Posterior cingulate gyrus (tissue), 11 donors: ENCODE measurements at places on chromosomes 4 and X.

DNA sequence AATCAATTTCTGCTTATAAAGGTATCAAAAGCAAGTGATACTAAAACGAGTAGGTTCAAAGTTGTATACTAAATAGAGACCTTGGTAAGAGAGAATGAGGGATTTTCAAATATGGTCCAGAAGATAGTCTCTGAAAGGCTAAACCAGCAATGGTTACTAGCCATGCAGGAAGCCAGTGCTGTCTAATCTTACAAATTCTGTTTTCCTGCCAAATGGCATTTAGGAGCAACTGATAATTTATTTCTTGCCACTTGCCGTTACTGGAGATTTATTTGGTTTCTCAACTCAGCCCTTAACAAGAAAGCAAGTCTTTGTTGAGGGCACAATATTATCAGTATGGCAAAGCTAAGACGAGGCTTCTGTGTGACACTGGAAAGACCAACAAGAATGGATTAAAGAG is 47.2 kb downstream of the MAP7D3 start:
- DNase-seq, result no peak

- DNase-seq, result no peak
Observed at GRCh38 chrX:139382529-139382928, 148.0 kb upstream of the F9 start.

GRCh38 chrX:119622356-119623232 is 16.4 kb upstream of the NKRF start:
- DNase-seq, result no peak

GRCh38 chr4:186758929-186759682 is 35.5 kb upstream of the FAT1 start:
- DNase-seq, result no peak

- no peak for DNase-seq
Observed at GRCh38 chr4:102250341-102250740, 94.9 kb downstream of the SLC39A8 start.

DNA sequence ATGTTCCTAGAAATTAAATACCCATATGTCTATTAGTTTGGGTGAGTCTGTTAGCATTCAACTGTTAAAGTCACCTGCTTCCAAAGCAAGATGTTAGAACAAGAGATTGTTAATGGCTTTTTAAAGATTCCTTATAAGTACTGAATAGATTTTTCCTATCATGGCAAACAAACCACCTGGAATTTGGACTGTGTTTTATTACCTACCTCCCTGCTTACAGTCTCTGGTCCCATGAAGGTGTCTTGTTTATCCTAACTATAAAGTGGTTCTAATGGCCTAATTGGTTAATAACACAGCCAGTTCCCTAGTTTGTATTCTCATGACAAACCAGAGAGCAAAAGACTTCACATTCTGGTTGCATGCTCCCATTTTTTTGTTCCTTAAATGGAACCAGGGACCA is 149.5 kb downstream of the PPP1R2C start:
- DNase-seq, result no peak

DNA sequence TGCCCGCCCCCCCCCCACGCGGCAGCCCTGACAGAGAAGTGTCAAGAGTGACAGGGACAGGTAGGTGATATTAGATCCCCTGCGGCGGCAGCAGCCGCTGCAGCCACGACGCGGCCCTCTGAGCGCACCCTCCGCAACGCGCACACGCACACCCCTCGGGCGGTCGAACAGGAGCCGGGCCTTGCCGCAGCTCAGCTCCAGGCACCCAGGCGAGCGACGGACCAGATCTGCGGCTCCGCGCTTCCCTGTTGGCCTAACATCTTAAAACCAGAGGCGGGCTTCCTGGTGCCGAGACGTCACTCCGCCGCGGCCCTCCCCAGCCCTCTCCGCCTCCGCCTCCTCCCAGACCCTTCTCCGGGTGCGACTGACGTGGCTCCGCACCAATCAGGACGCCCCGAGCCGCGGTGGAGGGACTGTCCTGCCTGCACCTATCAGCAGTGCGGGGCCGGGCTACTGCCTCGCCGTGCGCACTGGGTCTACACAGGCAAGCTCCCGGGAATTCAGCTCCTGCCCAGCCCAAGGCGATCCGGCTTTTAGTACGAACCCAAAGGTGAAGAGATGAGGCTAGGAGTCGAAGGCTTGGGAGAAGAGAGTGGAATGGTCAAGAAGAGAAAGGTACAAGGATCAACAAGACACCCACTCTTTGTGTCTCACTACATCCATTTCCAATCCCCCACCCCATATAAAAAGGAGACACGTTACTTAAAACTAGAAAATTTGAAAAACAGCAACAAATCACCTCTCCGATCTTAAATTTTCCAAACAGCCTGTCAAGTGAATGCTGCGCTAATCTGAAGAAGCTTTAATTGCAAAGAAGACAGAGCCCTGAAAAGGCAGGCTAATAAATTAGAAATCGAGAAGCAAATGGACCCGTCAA is at the start of gene PITX2:
PITX2 (minus strand) TSS at position 237 of the 877 bp plus-strand sequence. CDS start 617 bp downstream, outside the sequence.
- DNase-seq, result no peak

GRCh38 chr4:23938796-23939195 is 48.9 kb upstream of the PPARGC1A start:
- no peak for DNase-seq

GRCh38 chrX:26409636-26410035 is 193.7 kb downstream of the MAGEB5 start:
- no peak for DNase-seq

GRCh38 chr4:85187106-85187505 is 220.6 kb upstream of the WDFY3 start:
- no peak for DNase-seq

DNA sequence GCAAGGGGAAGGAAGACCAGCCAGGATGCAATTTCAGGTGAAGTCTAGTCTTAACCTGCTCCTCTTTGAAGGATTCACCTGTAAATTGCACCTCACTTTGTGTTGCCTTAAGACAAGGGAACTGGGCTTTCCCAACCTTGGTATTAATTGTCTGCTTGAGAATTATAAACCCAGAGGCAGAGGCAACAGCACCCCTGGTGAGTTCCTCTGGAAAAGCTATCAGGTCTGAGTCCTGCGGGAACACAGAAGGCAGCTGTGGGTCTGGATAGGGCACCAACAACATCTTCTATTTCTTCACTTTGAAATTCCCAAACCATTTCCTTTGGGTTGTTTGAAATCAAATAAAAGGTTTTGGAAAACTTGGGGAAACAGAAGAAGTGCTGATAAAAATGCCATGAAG is 109.2 kb upstream of the NPY2R start:
- no peak for DNase-seq

DNA sequence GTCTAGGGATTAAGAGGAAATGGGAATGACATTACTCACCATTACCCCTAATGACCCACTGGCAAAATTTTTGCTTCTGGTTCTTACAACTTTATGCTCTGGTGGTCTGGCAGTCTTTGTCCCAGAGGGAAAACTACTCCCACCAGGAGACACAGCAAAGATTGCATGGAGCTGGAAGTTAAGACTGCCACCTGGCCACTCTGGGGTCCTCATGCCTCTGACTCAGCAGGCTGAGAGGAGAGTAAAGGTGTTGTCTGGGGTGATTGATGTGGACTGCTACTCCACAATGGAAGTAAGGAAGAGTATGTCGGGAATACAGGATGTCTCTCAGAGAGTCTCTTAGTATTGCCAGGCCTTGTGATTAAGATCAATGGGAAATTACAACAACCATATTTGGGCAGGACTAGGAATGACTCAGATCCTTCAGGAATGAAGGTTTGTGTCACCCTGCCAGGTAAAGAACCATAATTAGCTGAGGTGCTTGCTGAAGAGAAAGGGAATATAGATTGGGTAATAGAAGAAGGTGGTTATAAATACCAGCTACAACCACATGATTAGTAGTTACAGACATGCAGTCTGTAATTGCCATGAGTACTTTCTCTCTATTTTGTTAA is 215.5 kb downstream of the GPAT3 start:
- DNase-seq, result no peak

- peak; percentile 14 for DNase-seq
Observed at GRCh38 chr4:1299301-1299860, 9.7 kb downstream of the MAEA start.

GRCh38 chr4:2535376-2536192 is 863 bp upstream of the FAM193A start:
- peak; percentile 92 for DNase-seq

DNA sequence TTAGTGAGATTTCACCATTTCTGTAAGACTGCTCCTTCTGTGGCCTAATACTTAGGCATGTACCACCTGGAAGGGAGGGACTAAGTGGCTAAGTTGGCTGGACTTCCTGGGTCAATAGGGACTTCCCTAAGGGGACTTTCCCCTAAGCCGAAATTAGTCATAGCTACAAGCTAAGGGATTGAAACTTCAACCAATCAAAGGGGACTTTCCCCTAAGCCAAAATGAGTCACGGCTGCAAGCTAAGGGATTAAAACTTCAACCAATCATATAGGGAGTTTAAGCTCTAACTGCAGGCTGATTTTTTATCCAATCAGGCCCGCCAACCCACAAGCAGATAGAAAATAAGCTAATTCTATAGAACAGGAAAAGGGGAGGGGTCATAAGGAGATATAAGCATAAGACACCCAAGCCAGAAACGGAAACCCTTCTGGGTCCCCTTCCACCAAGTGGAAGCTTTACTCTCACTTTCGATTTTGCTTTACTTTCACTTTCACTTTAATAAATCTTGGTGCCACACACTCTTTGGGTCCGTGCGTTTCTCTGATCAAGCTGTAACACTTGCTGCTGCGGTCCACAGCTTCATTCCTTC is 382.8 kb downstream of the KLHL4 start:
- DNase-seq, result no peak

DNA sequence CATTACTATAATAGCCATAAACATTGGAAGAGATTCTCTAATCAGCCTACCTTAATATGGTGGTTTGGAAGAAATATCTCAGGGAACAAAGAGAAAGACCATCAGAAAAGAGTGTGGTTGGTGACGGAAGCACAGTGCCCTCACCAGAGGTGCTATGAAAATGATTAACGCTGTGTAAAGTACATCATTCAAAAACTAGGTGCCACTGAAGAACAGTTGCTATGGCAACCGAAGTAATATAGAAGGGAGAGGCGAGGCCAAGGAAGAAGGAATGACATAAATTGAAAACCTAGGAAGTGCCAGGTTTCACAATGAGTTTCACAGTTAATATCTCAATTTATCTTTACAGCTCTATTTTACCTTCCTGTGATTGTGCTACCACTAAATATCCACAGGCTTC is 57.0 kb upstream of the ARSJ start:
- no peak for DNase-seq

- DNase-seq, result no peak
Observed at GRCh38 chrX:131617182-131617581, 73.3 kb downstream of the OR13H1 start.

DNA sequence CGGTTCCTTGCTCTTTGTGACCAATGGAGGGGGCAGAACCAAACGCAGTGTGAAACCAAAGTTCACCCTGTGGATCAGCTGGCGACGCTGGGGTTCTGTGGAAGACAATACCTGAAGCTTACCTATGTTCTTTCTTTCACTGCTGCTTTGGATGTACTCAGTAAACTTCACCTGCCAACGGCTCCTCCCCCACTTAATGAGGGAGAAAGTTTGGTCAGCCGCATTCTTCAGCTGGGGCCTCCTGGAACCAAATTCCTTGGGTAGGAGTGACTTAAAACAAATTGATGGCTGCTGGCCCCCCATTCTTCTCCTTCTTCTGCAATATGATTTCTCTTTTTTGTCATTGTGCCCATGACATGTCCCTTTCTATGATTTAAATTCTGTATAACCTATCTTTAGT is 282.4 kb downstream of the ANK2 start:
- no peak for DNase-seq

GRCh38 chr4:168817370-168817769 is 192.7 kb downstream of the CBR4 start:
- no peak for DNase-seq

GRCh38 chrX:17547658-17548057 is 172.7 kb downstream of the NHS start:
- DNase-seq, result no peak

- no peak for DNase-seq
Observed at GRCh38 chr4:155972098-155972497, 18.4 kb upstream of the CTSO start.

- no peak for DNase-seq
Observed at GRCh38 chr4:188012426-188012945, 16.9 kb downstream of the ZFP42 start.

- no peak for DNase-seq
Observed at GRCh38 chrX:136620780-136621179, 27.2 kb upstream of the CD40LG start.

- no peak for DNase-seq
Observed at GRCh38 chr4:185734214-185734613, 77.8 kb downstream of the SORBS2 start.

- DNase-seq, result no peak
Observed at GRCh38 chr4:169115144-169115896, 105.3 kb upstream of the CBR4 start.

DNA sequence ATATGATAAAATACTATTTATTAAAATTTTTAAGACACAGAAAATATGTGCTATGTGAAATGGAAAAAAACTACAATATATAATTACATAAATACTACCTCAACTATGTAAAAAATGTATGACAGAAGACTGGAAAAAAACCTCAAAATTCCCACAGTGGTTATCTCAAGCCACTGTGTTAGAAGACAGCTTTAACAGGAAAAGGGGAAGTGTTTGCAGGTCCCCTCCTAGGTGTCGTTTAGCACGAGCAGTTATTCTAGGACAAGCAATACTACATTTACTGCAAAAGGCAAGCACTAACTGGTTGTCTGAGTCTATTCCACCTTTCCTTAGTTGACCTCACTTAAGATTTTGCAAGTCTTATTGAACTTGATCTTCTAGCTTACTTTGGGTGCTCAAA is 44.9 kb upstream of the PHF8 start:
- DNase-seq, result no peak

- DNase-seq, result no peak
Observed at GRCh38 chr4:175891851-175892250, 79.8 kb upstream of the GPM6A start.

- DNase-seq, result no peak
Observed at GRCh38 chrX:150361070-150361776, 1.9 kb upstream of the MAMLD1 start.

DNA sequence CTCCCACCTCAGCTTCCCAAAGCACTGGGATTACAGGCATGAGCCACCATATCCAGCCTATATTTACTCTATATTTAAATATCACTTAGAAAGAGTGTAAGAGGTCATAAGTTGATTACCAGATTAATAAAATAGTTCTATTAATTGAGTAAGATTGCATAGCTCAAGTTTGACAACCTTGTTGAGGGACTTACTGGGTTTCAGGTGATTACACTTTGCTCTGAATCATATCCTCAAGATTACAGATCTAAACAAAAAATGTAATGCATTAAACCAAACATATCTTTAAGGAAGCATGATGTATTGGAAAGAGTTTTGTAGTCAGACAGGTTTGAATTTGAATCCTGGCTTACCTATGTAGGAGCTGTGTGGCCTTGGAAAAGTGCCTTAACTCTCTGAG is 47.9 kb upstream of the IL13RA2 start:
- DNase-seq, result no peak

- no peak for DNase-seq
Observed at GRCh38 chr4:158682066-158682465, 10.0 kb downstream of the ETFDH start.
